ENCODE measurements at places on chromosomes 3 and 15. TPM values are rescaled to one million over a fixed set of nuclear protein-coding genes. Genes with fewer than 3 reads are reported as not detected.
A peak's percentile ranks its signal among the peaks of the same experiment; 100 is the strongest.

SUSD5 gene
- total RNA-seq: not detected

ACTRT3 gene
- total RNA-seq: 0.28 TPM

CCR5 gene
- 39.6 TPM for total RNA-seq

DNA sequence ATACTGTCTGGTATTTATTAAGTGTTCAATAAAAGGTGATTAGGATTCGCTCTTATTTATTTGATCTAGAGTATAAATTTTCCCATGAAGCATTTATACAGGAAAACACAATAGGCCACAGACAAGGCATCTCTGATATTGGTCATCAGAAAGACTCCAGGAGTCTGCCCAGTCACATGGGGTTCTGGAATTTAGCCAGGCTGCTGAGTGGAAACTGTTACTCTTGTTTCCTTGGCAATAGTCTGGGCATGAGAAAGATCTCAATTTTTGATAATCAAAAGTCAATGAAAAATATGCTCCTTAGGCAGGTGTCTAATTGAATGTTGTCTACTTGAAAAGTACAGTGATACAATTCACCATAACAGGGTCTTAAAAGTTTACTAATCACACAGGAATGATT, 161.2 kb downstream of the FRMD5 start:
- no peak for DNase-seq
- no peak overlapping the region for H3K27ac ChIP-seq
- no peak overlapping the region for H3K4me3 ChIP-seq
- peaks cover 3% of the 10 kb centered on the region for H3K36me3 ChIP-seq

ZBBX gene
- not detected for total RNA-seq

ITIH4 gene
- 30.7 TPM for total RNA-seq

VIPR1 gene
- 22.3 TPM for total RNA-seq

DNA sequence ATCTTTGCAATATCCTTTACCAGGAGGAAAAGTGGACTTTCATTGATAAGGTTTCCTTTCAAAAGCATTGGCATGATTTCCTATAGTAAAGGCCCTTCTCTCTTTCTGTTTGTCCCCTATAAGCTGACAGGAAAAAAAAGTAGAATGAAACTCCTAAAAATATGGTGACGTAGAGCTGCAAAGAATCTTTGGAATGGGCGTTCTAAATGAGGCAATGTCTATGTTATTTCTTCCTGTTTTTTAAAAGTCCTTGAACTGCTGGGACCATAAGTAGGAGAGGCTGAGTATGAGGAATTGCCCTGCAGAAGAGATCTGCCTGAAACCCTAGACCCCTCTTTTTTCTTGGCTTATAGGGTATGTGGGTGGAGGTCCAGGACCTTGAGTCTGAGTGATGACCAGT, 17.2 kb downstream of the ST3GAL6 start:
- H3K36me3 ChIP-seq: no peaks in the 10 kb centered on the region
- H3K27ac ChIP-seq: no peak overlapping the region
- peaks cover 9% of the 10 kb centered on the region for H3K4me1 ChIP-seq
- peaks cover 4% of the 10 kb centered on the region for H3K27me3 ChIP-seq

DNA sequence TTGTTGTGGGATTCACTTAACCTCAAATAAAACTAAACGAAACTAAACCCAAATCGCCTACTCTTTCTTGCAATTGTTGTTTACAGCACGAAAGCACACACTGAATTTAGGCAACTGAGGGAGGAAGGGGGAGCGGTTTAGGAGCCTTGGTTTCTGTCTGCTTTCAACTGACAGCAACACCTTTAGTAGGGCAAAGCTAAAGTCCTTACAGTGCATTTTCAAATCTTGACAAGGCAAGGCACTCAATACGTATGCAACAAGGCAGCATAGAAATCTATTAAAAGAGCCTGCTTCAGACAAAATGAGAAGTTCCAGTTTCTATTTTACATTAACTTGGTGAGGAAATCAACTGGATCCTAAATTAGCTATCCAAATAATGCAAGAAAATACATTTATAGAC, 174.6 kb downstream of the CHST2 start:
- peaks cover 1% of the 10 kb centered on the region for H3K36me3 ChIP-seq
- peak overlapping the region; percentile 21 for H3K4me3 ChIP-seq
- DNase-seq: no peak
- no peaks in the 10 kb centered on the region for H3K27me3 ChIP-seq

SERPINI2 gene
- total RNA-seq: not detected

CLDN18 gene
- not detected for total RNA-seq

All from activated naive CD8-positive, alpha-beta T cell treated with anti-CD3 and anti-CD28 coated beads, Interleukin-2, amount 10 ng/mL, durations not matched to agents 7 days and 5 days (primary cell).